ENCODE measurements at places on chromosomes 7 and 10.
A peak's percentile ranks its signal among the peaks of the same experiment; 100 is the strongest.

GRCh38 chr10:49111320-49111698 is 4.0 kb downstream of the VSTM4 start:
- no peak for DNase-seq

- DNase-seq, result no peak
These were observed 56.3 kb downstream of the PLPP4 start for GRCh38 chr10:120513307-120513796.

- no peak for DNase-seq
These were observed 100.0 kb downstream of the RNF216 start for GRCh38 chr7:5681423-5681822.

DNA sequence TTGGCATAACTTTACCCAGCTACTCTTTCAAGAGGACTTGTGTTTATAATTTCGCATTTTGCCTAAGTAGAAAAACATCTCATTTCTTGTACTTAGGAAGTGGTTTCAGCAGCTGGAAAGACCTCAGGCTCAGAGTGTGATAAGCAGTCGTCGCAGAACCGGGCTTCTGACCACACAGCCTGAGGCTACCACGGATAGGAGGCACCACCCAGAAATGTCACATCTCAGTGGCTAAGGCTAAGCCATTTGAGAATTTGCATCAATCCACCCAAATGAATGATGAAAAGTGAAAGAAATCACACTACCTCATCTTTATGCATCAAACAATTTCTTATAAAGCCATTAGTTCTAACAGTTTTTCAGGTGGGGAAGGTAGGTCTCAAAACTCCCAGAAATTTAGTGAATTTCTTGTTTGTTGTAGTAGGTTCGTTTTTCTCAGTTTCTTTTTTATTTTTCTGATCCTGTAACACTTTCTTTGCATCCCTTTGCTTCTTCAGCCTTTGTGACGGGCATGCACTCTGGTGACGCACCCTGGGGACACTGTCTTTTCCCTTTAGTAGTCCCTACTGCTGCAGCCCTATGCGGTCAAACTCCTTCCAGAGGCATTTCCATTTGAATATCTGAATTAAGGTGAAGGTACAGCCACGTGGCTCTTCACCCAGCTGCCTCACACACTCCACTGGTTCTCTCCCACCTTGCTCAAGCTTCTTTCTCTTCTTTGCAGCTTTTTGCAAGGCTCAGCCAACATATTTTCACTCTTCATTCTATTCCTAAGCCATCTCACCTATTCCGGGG is 68.5 kb downstream of the MAP3K8 start:
- no peak for DNase-seq

GRCh38 chr10:35396560-35397434 is 60.5 kb downstream of the CCNY start:
- DNase-seq, result no peak

GRCh38 chr10:79422178-79422892 is 23.1 kb downstream of the ZCCHC24 start:
- DNase-seq, result peak; percentile 44

GRCh38 chr10:124285587-124286527 is 132.9 kb downstream of the OAT start:
- DNase-seq, result no peak

DNA sequence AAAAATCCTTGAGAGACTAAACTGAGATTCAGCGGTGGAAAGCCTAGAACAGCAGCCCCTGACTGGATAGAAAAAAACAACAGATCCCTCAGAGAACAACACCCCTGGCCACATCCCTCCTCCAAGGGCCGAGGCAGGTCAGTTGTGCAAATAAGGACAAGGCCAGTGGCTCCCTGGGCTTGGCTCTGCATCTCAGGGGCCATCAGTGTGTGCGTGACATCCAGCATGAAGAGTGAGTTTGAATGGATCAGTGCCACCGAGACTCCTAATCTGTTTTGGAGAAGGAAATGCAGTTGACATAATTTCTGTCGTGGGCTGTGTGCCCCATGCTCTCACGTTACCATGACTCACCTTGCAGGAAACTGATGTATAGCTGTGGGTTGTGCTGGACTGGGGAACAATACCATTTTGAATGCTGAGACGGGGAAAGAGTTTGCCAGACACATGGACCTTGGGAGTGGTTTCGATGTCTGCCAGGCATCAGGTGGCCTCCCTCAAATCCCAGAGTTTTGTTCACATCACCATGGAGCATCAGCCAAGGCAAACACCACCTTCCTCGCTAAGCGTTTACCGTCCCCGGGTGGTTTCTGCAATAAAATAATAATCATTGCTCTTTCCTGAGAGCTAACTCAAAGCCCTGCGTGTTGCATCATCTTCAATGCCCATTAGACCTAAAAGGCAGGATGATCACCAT is 153.2 kb upstream of the FZD8 start:
- peak; percentile 69 for DNase-seq

DNA sequence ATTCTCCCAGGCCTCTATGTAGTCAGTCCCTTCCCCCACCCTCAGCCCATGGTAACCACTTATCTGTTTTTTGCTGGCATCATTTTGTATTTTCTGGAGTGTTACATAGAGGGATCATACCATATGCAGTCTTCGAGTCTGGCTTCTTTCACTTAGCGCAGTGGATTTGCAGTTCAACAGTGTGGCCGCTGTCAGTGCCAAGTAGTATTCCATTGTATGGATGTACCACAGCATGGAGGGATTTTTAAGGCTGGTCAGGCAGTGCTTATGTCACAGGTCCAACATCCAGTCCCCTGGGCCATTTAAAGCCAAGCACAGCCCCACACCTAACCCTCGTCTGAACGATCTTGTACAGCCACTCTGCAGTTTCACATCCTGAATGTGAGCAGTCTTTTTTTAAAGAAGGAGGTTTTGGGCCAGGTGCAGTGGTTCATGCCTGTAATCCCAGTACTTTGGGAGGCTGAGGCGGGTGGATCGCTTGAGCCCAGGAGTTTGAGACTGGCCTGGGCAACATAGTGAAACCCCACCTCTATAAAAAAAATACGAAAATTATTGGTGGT is 121.8 kb downstream of the CUX1 start:
- DNase-seq, result no peak

DNA sequence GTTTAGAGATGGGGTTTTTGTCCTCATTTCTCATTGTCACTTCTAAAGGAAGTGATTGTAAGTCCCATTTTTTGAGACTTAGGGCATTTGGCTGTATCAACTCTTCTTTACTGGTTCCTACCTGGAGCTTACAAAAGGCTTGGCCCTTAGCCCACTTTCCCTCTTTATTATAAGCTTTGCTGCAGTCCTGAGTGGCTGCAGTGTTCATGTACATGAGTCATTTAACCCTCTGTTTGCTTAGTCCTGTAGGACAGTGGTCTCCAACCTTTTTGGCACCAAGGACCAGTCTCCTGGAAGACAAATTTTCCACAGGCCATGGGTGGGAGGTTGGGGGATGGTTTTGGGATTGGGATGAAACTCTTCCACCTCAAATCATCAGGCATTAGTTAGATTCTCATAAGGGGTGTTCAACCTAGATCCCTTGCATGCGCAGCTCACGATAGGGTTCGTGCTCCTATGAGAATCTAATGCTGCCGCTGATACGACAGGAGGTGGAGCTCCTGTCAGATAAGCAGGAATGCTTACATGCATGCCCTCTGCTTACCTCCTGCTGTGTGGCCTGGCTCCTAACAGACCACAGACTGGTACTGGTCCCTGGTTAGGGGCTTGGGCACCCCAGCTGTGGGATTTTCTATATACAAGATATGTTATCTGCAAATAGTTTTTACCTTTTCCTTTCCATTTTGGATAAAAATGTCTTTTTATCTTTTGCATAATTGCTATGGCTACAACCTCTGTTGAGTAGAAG is 99.7 kb downstream of the CCSER2 start:
- DNase-seq, result no peak

DNA sequence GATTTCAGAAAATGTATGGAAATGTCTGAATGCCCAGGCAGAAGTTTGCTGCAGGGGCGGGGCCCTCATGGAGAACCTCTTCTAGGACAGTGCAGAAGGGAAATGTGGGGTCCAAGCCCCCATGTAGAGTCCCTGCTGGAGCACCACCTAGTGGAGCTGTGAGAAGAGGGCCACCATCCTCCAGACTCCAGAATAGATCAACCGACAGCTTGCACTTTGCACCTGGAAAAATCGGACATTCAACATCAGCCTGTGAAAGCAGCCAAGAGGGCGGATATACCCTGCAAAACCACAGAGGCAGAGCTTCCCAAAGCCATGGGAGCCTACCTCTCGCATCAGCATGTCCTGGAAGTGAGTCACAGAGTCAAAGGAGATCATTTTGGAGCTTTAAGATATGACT is 14.3 kb downstream of the RPEL1 start:
- no peak for DNase-seq

GRCh38 chr10:61937631-61938351 is 36.3 kb downstream of the ARID5B start:
- DNase-seq, result no peak

- DNase-seq, result no peak
These were observed 158.9 kb upstream of the AGR3 start for GRCh38 chr7:17040716-17041115.

DNA sequence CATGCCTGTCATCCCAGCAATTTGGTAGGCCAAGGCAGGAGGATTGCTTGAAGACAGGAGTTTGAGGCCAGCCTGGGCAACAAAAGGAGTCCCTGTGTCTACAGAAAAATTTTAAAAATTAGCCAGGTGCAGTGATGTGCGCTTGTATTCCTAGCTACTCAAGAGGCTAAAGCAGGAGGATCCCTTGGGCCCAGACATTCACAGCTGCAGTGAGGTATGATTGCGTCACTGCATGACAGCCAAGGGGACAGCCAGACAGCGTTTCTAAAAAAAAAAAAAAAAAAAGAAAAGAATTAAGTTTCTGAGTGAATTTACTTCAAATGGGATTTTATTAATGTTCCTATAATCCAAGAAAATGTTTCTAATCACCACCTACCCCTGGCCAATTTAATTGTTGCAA is 87.4 kb upstream of the RNF148 start:
- peak; percentile 2 for DNase-seq

DNA sequence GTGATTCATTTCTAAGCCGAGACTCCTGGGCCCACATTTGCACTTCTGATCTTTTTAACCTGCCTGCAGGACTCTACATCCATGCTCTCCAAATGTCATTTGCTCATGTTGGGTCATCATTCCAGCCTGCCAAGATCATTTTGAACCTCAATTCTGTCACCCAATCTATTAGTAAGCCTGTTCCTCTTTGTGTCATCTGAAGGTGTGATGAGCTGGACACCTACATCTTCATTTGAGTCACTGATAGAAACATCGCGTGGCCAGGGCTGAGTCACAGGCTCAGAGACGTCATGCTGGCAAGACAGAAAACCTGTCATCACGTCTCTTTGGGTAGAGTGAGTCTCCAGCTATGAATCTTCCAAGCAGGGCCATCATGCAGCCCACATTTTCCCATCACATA is 65.3 kb upstream of the SLF2 start:
- DNase-seq, result peak; percentile 43

- DNase-seq, result peak; percentile 79
These were observed at the start of gene GSTO1 for GRCh38 chr10:104254493-104255310. TSS of gene GSTO1 (plus strand) at chr10:104254892. CDS start at chr10:104254929, 37 bp downstream.

GRCh38 chr7:8338206-8338605 is 76.2 kb upstream of the ICA1 start:
- no peak for DNase-seq

DNA sequence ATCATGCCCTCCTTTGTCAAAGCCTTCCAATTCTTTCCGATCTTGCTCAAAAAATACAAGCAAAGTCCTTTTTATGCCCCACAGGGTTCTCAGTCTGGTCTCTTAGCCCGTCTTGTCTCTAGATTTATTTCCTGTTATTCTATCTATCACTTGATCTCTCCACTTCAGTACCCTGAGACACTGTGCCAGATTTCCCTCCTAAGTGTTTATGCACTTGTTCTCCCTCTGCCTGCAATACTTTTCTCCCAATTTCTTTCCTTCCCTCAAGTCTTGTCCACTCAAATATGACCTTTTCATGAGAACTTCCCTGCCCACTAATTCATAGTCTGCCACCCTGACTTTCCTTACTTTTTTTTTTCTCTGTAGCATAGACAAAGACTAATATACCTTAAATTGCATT is 141.4 kb downstream of the MBL2 start:
- DNase-seq, result no peak

DNA sequence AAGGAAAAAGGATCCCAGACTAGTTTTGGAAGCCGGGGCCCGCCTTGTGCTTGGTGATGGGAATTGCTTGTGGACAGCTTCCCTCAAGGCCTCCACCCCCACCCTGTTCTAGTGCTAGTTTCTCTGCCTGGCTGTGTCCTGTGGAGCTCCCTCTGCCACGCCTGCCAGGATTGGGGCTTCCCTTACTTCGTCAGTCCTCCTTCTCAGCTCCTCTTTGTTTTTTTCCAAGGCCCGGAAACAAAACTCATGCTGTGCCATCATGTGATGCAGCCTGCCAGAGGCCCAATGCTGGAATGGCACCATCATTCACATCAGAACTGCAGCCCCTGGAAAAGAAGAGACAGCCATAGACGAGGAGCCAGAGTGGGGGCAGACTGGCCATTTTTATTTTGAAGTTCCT is 11.2 kb downstream of the YKT6 start:
- no peak for DNase-seq

- no peak for DNase-seq
These were observed 51.3 kb downstream of the COBL start for GRCh38 chr7:51265066-51265907.

DNA sequence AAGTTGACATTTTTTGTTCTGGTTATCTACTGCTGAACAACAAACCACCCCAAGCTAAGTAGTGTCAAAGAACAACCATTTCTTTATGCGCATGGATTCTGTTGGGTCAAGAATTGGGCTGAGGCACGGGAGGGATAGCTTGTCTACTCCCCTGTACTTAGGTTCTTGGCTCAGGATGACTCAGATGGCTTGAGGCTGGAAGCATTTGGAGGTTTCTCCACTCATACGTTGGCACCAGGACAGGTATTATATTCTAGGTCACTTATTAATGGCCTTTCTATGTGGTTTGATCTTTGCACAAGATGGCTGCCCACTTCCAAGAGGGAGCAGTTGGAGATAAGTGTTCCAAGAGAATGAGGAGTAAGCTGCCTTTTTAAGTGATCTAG is 11.8 kb upstream of the TFAM start:
- DNase-seq, result peak; percentile 70

DNA sequence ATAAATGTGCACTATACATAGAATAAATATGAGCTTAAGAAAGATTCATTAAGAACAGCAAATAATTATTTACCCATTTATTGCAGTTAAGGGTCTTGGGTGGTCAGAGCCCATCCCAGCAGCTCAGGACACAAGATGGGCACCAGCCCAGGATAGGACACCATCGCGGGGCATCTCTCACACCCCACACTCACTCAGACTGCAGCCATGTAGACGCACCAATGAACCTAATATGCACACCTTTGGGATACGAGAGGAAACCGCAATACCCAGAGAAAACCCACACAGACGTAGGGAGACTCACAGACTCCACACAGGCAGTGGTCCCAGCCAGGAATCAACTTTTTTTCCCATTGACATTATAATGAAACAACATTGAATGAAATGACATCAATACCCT is 36.0 kb downstream of the CARD11 start:
- no peak for DNase-seq

GRCh38 chr7:82167558-82168314 is 275.8 kb downstream of the CACNA2D1 start:
- DNase-seq, result no peak

- DNase-seq, result peak; percentile 91
These were observed 27.1 kb downstream of the KLF6 start for GRCh38 chr10:3757638-3758490.

- DNase-seq, result no peak
These were observed 427.4 kb downstream of the PLXNA4 start for GRCh38 chr7:132148876-132149275.

- no peak for DNase-seq
These were observed 42.0 kb downstream of the SHH start for GRCh38 chr7:155770241-155770640.
